ENCODE measurements at places on chromosomes 5 and 9.

DNA sequence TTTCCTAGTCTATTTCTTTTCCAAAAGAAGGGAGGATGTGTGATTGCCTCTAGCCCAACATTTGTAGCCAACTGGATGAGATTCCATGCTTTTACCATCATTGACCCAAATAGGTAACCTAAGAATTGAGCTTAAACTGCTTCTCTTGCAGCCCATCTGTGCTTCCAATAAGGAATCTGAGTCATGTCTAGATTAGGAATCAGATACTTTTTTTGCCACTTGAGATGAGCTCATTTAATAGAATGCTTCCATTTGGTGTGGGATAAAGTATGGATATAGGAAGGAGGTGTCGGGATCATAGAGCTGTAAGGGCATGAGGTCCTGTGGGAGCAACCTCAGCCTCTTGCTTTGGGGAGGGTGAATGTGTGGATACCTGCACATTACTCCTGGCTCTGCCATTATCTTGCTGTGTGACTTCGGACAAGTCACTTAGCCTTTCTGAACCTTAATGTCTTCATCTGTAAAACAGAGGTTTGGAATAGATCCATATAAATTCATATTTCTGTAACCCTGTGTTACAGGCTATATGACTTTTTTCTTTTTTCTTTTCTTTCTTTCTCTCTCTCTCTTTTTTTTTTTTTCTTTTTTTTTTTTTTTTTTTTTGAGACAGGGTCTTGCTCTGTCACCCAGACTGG is 56.2 kb downstream of the MAP1B start:
- no peak for DNase-seq

DNA sequence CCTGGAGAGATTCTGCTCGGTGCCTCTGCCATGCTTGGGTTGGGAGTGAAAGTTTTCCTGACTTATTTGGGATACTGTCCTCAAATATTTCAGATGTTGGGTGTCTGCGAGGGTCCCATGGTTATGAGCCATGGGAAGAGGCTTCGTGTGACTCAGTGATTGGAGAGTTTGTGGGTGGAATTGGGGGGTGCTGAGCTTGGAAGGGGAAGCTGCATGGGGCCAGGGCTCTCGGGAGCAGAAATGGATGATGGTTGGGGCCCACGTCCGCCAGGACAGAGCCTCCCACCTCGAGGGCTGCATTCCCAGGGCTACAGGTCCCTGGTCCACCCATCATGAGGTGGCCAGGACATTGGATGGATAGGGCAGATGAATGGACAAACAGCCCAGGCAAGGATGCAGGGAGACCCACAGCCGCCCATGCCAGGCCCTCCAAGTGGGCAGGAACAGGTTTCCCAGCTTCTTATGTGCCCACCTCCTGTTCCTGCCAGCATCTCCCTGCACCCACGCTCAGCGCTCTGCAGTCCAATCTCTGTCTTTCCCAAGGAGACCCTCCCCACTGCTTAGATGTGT is 5.5 kb downstream of the OBP2B start:
- DNase-seq = no peak

GRCh38 chr5:74640954-74641734 is 616 bp upstream of the ENC1 start:
- DNase-seq = peak; percentile 80

GRCh38 chr9:129241725-129242124 is 63.7 kb upstream of the IER5L start:
- no peak for DNase-seq

DNA sequence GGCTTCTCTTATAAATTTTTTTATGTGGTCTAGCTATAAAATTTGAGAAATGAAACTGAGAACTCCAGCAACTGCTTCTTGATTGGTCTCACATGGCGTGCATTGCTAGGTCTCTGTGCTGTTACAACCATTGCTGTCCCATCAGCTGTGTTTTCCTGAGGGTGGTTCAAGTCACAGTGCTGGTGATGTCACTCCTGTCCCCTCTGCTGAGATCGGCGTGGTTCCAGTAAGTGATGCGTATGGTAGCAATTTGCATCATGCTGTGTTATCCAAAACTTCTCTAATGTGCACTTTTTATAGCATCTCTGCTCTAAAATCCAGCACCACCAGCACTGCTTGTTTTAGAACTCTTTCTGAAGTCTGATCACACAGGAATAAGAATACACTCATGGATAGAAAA is 112.6 kb upstream of the ZNF608 start:
- no peak for DNase-seq

DNA sequence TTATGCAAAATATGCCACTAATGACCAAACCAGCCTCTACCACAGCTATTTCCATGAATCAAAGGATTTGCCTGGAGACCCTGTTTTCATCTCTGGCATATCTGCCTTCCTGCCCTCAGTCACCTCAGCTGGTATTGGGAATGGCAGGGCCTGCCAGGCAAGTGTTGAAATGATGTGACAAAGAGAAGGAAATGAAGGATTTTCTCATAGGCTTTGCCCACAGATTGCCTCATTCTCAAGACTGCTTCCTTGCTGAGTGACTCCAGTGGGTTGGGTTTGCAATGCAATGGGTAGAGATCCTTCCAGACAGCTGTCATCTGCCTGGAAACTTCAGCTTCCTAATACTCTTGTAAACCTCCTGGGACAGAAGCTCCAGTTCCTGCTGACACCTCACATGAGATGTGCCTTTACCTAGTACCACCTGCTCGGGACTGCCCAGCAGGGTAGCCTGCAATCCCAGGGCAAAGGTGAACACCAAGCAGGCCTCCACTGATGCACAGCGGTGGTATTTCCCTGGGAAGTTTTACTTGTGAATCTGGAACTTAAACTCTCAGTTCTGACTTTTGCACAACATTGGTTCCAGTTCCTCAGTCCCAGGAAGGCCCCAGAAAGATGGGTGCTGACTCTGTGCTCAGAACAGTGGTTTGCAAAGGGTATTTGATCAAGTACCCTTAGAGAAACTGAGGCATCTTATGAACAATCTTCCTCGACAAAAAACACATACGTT is 64.8 kb upstream of the SLC1A1 start:
- no peak for DNase-seq

- DNase-seq = no peak
These were observed 16.5 kb upstream of the SPDL1 start for GRCh38 chr5:169567079-169567478.

- no peak for DNase-seq
These were observed 64.6 kb upstream of the CAST start for GRCh38 chr5:96597438-96598020.

GRCh38 chr5:143188083-143188482 is 215.4 kb downstream of the NR3C1 start:
- DNase-seq = no peak

- DNase-seq = no peak
These were observed 431.6 kb downstream of the DTWD2 start for GRCh38 chr5:118556792-118557191.

- no peak for DNase-seq
These were observed 196.2 kb downstream of the C9orf152 start for GRCh38 chr9:110011628-110012320.

DNA sequence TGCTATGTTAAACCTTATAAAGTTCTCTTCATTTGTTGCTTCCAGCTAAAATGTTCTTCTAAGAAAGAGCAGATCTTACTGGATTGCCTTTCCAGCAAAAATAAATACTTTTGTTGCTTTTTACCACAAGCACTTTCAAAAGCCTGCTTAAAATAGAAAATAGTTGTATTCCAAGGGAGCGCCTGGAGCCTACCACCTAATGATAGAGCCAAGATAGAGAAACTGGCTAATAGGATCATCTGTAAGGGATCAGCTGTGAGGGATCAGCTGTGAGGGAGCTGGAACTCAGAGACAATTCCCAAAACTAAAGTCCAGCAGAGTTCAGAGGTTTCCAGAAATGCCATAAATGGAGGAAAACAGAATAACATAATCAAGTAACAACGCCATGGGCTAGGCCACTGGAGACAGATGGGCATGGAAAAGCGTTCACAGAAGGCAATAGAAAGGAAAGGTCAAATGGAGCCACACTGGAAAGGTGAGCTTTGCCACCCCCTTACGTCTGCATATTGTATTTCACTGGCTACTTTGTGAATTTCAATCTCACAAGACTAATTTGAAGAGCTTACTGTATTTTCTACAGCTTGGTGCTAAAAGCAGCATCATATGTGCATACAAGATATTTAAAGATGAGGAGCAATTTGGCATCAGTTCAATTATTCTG is 140.6 kb upstream of the TLE4 start:
- DNase-seq = no peak

DNA sequence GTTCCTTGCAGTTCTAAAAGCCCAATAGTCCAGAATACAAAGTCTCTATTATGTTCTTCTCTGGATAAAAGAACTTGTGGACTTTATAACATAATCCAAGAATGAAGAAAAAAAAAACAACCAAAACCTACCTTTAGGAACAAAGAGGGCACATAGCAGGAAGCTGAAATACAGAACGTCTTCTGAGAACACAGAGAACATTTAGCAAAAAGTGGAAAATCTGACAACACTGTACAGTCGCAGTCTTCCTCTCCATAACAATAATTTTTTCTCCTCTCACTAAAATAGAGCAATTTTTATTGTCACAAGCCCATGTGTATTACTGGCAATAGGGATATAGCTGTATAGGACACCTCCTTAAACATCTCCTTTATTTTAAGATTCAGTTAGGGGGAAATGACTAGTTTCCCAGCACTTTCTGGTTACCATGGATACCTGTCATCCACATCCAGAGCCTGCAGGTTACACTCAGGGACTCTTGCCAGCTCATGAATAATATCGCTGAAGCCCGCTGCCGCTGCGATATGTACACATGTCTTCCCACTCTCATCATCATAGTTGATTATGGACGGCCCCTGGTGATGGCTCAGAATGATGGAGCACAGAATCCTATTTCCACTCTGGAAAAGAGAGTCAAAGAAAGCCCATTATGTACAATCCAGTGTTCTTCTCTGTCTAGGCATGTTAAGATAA is 106.5 kb downstream of the ANKRD55 start:
- no peak for DNase-seq

GRCh38 chr9:114248299-114248707 is 74.6 kb upstream of the ORM1 start:
- DNase-seq = no peak

- no peak for DNase-seq
These were observed 231.4 kb downstream of the MARCHF11 start for GRCh38 chr5:15948190-15948589.

GRCh38 chr9:95413793-95414192 is 96.3 kb upstream of the FANCC start:
- no peak for DNase-seq

- no peak for DNase-seq
These were observed 39.1 kb upstream of the ANKRD18A start for GRCh38 chr9:38659538-38659937.

- DNase-seq = no peak
These were observed 98.0 kb upstream of the NR3C1 start for GRCh38 chr5:143501310-143502044.

DNA sequence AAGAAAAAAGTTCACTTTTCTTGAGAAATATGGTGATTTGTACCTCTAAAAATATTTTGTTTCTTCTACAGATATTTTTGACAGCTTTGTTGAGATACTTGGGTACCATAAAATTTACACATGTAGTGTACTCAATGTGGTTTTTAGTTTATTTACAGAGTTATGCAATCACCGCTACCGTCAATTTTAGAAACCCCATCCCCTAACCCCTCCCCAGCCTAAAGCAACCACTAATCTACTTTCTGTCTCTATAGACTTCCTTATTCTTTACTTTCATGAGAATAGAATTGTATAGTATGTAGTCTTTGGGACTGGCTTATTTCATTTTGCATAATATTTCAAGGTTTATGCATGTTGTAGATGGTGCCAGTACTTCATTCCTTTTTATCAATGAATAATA is 45.0 kb upstream of the TDRD7 start:
- DNase-seq = no peak

GRCh38 chr5:109829331-109829730 is 139.6 kb downstream of the MAN2A1 start:
- DNase-seq = no peak

GRCh38 chr9:135328485-135329417 is 150.8 kb upstream of the PPP1R26 start:
- no peak for DNase-seq

GRCh38 chr9:91158286-91158685 is 203.4 kb downstream of the AUH start:
- no peak for DNase-seq

GRCh38 chr5:133425222-133425621 is 187.1 kb downstream of the FSTL4 start:
- no peak for DNase-seq

- DNase-seq = no peak
These were observed 34.1 kb upstream of the SLC9A3 start for GRCh38 chr5:558326-558725.

DNA sequence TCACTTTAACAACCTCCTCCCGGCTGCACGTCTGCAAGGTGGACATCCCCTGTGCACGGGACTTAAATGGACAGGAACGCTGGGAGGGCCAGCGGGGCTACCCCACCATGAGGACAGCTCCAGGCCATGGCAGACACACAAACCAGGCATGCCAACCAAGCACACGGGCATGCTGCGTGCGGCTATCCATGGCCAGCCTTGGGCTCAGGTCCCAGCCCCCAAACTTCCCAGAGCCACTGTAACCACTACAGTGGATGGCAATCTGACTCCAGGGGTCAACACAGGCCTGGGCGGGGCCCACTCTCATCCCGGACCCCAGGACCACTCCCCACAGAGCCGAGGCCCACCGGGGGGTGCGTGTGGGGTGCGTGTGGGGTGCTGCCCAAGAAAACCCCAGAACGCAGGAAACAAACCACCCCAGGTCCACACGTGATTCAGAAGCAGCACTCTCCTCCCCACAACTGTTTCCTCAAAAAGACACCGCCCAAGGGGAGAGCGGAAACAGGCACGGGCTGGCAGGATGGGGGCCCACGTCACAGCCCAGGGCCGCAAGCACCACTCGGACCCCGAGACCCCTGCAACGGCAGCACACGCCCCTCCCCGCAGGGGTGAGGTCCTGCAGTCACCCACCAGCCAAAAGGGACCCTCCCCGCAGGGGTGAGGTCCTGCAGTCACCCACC is 7.4 kb downstream of the SLC12A7 start:
- no peak for DNase-seq

DNA sequence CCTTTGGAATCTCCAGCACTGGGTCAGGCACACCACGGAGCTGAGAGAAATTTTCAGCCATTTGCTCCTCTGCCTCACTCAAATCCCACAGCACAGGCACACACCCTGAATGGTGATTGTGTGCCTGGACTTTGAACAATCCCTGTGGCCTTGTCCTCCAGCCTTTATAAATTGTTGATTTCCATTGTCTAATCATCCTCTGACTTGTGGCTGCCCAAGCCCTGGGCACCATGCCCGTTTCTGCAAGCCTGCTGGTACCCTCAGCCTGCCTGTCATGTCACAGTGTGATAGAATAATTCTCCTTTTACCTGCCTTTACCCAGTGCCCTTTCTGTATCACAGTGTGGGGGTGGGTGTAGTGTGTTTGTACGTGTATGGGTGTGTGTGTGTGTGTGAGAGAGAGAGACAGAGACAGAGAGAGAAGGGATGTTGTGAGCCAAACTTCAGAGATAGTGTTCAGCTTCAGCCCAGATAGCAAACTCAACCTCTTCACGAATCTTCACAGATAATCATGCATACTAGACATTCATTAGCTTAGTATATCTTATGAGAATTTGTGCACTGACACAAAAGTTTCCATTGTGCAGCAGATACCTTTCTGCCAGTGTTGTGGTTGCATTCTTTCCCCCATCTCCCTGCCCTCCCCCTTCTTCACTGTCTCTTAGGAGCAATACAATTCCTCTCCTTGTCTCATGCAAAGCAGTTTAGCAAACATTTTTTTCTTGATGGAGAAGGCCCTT is 27.8 kb upstream of the SLC44A1 start:
- DNase-seq = peak; percentile 3

- DNase-seq = no peak
These were observed 3.0 kb upstream of the PDLIM4 start for GRCh38 chr5:132254321-132254977.

All from anterior cingulate cortex (tissue), 58 donors.